ENCODE measurements at places on chromosomes 12 and 14.

- DNase-seq: no peak
Measured at GRCh38 chr14:67539116-67539515, 6.0 kb downstream of the PLEKHH1 start.

DNA sequence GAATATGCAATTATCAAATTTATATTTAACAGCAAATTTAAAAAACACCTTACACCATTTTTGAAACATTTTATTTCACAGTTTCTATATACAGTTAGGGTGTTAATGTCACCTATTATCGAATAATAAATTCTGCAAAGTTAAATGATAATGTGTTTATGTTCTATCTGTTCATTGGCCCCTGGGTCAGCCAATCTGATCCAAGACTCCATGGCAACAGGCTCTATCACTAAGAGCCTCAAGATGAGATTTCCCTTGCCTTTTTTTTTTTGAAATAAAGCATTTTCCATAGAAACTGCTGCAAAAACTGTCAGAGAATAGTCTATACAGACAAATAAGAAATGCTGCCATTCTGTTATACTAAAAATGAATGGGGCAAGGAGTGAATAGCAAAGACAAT, 83.2 kb upstream of the STAC3 start:
- DNase-seq: no peak

DNA sequence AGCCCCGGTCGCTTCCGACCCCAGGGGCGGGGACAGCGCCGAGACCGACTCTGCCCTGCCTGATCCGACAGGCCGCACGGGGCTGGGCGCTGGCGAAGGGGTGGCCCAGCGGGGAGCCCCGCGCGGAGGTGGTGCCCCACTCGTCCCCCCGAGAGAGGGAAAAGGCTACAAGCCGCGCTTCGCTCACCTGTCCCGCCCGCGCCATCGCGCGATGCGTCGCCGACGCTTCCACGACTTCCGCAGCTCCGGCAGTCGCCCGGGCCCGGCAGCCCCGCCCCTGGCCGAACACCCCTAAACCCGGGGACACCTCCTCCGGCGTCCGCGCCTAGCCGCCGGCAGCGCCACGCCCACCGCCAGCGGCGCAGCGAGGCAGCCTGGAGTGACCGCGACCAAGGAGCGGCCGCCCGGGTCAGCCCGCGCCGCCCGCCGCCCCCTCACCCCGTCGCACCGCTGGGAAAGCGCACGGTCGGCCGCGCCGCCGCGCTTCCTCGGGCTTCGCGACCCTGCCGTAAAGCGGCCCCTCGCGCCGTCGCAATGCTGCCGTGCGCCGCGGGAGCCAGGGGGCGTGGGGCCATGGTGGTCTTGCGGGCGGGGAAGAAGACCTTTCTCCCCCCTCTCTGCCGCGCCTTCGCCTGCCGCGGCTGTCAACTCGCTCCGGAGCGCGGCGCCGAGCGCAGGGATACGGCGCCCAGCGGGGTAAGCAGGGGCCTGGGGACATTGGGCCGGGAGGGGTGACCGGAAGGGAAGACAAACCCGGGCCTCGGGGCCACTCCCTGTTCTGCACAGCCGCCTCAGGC, at the start of the genes BAG5 and COA8:
TSS of gene BAG5 (minus strand) at position 229 of the 797 bp plus-strand sequence. CDS start 1,493 bp downstream, outside the sequence.
TSS of gene COA8 (plus strand) at position 532 of the 797 bp plus-strand sequence. CDS start at position 574, 42 bp downstream.
- DNase-seq: peak; percentile 85

DNA sequence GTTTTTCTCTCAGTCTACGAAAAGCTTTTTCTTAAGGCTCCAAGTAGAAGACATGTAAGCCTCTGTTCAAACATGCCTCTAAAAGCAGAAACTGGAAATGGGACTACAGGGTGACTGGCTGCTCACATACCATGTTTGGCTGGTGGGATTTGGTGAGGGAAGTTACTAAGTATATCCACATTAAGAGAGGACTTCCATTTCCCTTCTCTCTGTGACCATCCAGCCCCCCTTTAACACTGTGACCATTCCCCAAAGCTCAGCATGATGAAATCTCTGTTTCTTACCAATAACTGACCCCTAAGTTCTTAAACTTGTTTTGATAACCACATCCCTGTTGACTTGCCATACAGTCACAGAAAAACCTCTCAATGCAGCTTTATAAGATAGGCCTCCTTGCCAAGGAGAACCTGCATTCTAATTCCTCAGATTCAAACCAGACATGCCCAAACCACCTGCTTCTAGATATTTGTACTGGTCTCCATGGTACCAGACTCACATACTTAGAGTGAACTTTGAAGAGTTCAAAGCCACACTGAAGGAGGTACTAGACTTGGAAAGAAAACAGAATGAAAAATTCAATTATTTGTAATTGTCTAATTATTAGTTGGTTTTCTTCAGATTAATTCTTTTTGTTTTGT, 102.2 kb downstream of the VEZT start:
- DNase-seq: no peak

GRCh38 chr12:1830981-1831963, 10.9 kb downstream of the LRTM2 start:
- peak; percentile 94 for DNase-seq

DNA sequence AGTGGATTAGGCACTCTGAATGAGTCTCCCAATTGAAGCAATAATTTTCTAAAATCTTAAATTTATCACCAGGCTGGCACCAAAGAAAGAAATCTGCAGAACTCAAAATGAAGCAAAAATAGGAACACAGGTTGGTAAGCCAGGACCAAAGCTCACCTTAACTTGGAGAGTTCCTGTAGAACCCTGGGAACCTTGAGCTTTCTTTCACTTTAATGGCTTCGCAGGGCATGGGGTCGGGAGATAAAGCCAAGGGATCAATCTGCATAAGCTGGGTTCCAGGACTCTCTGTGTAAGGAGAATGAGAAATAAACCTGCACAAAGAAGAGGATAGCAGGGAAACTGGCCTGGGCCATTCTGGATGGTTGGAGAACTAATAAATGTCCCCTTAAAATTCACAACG, 8.3 kb upstream of the VDR start:
- no peak for DNase-seq

DNA sequence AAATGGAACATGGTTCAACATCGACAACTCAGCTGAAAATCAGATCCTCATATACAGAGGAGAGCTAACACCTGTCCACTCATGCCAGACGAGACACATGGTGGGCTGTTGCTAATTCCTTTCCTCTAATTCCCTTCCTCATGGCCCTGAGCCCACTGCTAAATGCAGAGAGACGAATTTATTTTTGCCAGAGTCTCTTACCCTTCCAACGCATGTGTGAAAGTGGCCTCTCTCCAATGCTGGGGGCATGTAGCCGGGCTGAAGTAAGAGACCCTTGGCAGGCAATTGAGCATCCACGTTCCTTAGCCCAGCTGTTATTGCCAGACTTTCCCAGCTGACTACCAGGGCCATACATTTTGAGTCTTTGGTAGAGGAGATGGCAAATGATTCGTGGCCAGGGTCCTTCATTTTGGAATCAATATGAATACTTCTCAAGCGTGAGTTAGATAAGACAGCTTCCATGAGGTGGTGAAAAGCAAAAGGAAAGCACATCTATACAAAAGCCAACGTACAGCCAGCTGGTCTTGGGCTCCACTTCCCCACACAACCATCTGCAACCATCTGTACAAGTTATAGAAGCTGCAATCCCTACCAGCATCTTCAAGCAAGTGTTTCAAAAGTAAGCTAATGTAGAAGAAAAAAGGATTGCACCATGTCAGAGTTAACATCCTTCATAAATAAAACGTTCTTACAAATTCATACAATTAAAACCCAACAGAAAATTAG, 28.6 kb downstream of the CORO1C start:
- DNase-seq: no peak

DNA sequence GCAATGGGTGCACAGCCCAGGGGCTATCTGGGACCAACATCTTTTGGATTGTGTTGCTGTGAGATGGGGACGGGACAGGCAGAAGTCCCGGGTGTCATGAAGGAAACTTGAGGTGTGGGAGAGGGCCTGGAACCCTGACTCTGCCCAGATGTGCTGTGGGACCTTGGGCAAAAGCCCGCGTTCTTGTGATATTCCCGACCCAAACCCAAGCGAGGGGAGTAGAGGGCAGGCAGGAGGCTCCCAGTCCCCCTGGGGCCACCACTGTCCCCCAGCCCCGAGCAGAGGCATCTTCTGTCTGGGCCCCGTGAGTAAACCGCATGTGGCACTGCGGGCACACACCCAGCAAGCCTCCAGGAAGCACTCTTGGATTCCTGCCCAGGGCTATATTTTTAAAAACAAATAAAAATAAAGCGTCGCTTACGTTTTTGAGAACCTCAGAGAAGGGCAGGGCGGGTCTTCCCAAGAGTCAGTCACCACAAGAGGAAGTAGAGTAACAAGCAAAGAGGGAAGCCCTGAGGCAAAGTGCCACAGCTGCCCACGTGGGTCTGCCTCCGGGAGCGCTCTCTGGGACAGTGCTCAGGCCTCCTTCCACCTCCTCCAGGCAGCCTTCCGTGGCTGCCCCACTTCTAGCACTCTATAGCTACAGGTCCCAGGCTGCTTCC, 39.5 kb downstream of the BEGAIN start:
- peak; percentile 61 for DNase-seq

DNA sequence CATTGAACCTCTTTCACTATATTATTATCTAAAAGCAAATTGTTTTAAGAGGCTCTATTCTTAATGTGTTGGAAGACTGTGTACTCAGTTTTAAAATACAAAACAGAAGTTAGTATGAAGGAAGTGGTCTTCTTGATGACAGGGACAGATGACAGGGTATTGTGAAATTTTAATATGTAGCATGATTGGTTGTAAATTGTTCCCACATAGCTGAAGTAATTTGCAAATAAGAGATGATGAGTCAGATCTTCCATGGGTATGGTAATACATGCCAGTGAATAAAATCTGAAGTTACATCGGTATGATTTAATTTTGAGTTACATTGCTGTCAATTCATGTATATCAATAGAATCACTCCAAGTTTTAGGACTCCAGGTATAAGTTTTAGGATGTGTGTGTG, 454.8 kb downstream of the AEBP2 start:
- no peak for DNase-seq

DNA sequence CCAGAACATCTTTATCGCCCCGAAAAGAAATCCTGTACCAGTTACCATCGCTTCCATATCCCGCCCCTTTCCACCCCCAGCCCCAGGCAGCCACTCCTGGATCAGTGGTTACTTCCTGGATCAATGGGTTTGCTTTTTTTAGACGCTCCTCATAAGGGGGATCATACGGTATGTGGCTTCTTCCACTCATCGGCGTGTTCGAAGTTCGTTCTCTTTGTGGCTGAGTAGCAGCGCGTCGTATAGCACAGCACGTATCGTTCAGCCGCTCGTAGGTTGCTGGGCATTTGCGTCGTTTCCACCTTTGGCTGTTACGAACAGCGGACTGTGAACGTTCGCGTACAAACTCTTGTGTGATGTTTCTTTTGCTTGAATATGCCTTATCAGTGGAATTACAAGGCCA, 1.8 kb downstream of the NOC4L start:
- DNase-seq: no peak

GRCh38 chr12:104022786-104023185, 27.2 kb downstream of the GLT8D2 start:
- peak; percentile 20 for DNase-seq

- DNase-seq: no peak
Measured at GRCh38 chr12:22115711-22116110, 69.7 kb downstream of the CMAS start.

DNA sequence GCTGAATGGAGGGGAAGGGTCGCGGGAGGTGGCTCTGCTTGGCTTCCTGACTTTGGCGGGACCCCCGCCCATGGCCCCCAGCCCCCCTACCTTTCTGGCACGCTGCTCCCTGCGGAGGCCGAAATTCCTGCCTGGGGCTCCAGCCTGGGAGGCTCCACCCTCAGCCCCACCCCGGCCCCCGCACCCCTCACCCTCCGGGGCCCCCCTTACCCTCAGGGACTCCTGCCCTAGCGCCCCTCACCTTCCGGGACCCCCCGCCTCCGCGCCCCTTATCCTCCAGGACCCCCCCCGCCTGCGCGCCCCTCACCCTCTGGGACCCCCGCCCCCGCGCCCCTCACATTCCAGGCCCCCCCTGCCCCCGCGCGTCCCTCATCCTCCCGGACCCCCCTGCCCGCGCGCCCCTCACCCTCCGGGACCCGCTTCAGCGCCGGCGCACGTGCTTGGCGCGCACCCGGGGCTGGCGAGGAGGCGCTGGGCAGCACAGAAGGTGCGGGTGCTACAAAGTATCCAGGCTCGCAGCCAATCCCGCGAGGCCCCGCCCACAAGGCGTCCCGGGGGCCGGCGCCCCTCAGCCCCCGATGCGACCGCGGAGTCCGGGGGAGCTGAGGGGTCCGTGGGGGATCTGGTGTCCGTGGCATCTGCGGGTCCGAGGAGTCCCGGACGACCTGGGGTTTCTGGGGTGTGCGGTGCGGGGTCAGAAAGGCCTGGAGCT, at the start of gene ANHX:
TSS of gene ANHX (minus strand) at position 477 of the 712 bp plus-strand sequence. CDS start 1,521 bp downstream, outside the sequence.
- DNase-seq: no peak

DNA sequence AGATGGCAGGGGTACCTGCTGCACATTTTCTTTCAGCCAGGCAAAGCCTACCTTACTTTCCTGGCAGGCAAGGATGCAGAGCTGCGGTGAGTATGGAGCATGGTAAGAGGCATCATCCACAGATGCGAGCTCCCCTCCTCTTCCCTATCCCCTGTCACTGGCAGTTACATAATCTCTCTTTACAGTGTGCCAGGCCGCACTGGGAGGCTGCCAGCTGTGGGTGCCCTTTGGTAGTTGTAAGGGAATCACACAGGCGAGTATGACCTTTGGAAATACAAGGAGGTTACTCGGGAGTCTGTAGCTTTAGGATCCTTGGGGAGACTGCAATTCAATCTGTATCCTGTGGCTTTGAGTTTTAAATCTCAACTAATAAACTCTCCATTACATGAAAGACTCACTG, 132.5 kb downstream of the KTN1 start:
- DNase-seq: no peak

- DNase-seq: no peak
Measured at GRCh38 chr14:77590845-77591485, 25.5 kb downstream of the SPTLC2 start.

GRCh38 chr14:21978184-21978998, 304.8 kb upstream of the OR4E1 start:
- DNase-seq: peak; percentile 39

DNA sequence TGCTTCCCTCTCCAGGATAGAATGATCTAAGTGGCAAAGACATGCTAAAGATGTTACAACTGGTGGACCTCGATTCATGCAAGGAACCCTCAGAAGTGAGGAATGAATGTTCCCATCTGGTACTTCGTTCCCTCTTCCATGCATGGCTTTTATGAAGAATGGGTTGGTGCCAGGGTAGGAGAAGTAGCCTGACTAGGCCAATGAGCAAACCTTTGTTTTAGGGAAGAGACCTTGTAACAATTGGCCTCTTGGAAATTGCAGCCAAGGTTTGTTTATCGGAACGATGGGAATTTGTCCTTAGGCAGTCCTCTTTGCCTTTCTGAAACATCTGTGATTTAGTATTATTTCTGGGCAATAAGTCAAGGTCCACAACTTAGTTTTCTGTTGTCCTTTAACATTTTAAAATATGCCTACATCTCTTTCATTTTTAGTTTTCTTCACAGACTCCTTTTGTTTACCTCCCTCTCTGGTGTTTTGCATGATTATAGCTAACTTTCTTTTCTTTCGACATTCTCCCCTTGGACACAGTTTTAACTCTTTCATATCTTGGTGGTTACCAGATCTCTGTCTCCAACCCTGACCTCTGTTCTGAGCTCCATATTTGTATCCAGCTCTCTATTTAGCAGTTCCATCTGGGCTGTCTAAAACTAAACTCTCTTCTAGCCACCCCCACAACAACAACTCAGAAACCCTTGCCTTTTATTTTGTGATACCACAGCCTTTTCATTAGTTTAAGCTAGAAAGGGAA, 70.0 kb downstream of the DIP2B start:
- no peak for DNase-seq

- peak; percentile 26 for DNase-seq
Measured at GRCh38 chr14:98912655-98913054, 359.3 kb downstream of the BCL11B start.
